ENCODE measurements at places on chromosomes 2 and 18. TPM values are rescaled to one million over a fixed set of nuclear protein-coding genes. Genes with fewer than 3 reads are reported as not detected.

The MAP3K19 gene
- polyA plus RNA-seq: not detected

The RND3 gene
- 43.7 TPM for polyA plus RNA-seq

DNA sequence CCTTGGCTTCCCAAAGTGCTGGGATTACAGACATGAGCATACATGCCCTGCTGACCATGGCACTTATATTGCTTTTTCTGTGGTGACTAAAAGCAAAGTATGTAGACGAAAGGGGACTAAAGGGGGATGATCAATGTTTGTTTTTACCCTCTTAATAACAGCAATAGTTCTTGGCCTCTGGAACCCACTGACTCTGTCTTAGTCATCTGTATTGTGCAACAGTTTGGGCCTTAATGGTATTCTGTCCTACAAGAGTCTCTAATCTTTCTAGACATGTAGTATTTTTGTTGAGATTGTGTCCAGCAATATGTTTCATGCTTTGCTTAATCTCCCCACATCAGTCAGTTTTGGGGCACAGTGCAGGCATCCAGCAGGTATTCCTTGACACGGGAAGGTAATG lies 359.9 kb upstream of the FANCL start:
- no peaks in the 10 kb centered on the region for H3K4me1 ChIP-seq
- no peak overlapping the region for H3K27ac ChIP-seq
- DNase-seq: no peak
- H3K27me3 ChIP-seq: no peaks in the 10 kb centered on the region
- H3K4me3 ChIP-seq: no peak overlapping the region
- no peaks in the 10 kb centered on the region for H3K36me3 ChIP-seq

The CXCR1 gene
- not detected for polyA plus RNA-seq

DNA sequence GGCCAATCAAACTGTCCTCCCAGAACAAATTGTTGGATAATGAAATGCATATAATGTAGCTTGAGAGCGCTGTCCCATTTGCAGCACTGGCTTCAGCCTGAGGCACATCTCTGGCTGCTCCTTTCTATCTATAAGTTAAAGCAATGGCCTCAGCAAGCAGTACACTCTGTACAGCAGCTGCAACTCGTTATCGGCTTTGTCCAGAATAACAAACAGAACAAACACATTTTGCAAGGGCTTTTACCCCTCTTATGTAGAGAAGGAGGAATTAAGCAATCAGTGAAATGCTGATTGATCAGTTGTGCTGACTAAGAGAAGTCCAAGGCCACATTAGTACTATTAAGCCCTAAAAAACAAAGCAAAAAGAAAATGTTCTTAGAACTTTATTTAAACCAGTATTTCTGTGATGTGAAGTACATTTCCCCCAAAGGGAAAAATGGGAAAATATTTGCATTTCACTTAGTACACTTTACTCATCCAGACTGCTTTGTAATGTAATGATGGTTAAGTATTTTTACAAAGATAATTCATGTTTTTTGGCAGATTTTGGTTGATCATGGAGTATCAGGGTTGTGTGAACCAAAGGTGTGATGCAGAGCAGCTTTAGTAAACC lies 15.0 kb upstream of the CPS1 start:
- H3K4me1 ChIP-seq: no peaks in the 10 kb centered on the region
- peak; percentile 52 for DNase-seq
- H3K36me3 ChIP-seq: no peaks in the 10 kb centered on the region
- H3K27ac ChIP-seq: no peak overlapping the region

DNA sequence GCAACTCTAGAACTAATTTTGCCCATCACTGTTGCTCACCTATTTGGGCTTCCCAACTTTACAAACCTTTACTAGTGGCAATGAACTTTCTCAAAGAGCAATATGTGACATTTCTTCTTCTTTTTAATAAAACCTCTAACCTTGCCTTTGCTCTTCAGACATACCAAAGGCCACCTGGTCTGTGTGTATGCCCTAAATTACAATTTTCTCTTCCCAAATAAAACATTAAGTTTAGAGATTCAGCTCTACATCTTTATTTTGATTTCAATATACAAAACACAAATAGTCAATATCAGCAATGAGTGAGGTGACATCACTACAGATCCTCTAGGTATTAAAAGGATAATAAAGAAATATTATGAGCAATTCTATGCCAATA lies 35.1 kb upstream of the MYCN start:
- no peaks in the 10 kb centered on the region for H3K36me3 ChIP-seq
- H3K27ac ChIP-seq: no peak overlapping the region
- no peaks in the 10 kb centered on the region for H3K27me3 ChIP-seq
- DNase-seq: no peak
- no peak overlapping the region for H3K4me3 ChIP-seq
- H3K4me1 ChIP-seq: no peaks in the 10 kb centered on the region

The NEU4 gene
- polyA plus RNA-seq: 4.6 TPM

DNA sequence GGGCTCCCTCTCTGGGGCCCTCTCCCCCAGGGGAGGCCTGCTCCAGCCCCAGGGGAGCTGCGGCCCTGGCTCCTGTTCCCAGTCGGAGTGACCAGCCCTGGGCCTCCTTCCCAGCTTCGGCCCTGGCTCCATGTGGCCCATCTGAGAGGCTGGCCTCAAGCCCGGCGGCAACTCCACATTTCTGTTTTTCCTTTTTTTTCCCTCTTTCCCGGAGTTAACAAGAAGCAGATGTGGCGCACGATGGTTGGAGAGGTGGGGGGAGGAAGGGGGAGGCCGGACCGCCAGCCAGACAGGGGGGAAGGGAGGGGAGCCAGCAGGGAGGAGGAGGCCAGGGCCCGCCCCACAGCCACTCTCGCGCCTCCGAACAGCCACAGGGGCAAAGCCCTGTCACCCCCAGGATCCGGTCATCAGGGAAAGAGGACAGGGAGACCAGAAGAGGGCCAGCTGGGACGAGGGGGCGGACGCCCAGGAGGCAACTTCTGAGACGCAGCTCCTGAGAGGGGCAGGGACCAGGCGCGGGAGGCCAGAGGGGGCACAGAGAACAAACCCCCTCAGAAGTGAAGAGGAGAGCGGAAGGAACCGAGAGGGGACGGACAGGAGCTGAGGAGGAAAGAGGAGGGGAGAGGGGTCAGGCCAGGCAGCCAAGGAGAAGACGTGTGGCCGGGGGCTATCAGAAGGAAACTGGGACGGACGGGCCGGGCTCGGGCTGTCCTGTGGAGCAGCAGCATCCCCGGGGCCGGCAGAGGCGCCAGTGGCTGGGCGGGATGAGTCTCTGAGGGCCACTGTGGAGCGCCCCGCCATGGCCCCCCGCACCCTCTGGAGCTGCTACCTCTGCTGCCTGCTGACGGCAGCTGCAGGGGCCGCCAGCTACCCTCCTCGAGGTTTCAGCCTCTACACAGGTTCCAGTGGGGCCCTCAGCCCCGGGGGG lies at the start of gene EMILIN1:
EMILIN1 (plus strand) TSS at position 349 of the 928 bp plus-strand sequence; CDS start at position 800, 451 bp downstream.
- H3K27me3 ChIP-seq: no peaks in the 10 kb centered on the region
- H3K4me1 ChIP-seq: peaks cover 91% of the 10 kb centered on the region
- peak within 1 kb of the TSS; percentile 84 for H3K27ac ChIP-seq
- DNase-seq: peak; percentile 99
- H3K4me3 ChIP-seq: peak within 1 kb of the TSS; percentile 49

GRCh38 chr2:6423944-6424343 lies 441.8 kb downstream of the CMPK2 start:
- peaks cover 2% of the 10 kb centered on the region for H3K4me1 ChIP-seq
- no peaks in the 10 kb centered on the region for H3K36me3 ChIP-seq
- H3K27ac ChIP-seq: no peak overlapping the region
- no peaks in the 10 kb centered on the region for H3K27me3 ChIP-seq
- H3K4me3 ChIP-seq: no peak overlapping the region
